ENCODE measurements at places on chromosomes 2 and 18.

GRCh38 chr2:200417366-200417765, 92.5 kb downstream of the KCTD18 start:
- DNase-seq = no peak

GRCh38 chr2:43222475-43223309, 3.7 kb downstream of the ZFP36L2 start:
- no peak for DNase-seq

- no peak for DNase-seq
Measured at GRCh38 chr2:201886504-201886903, 80.2 kb downstream of the CDK15 start.

- no peak for DNase-seq
Measured at GRCh38 chr2:235610696-235611257, 116.9 kb downstream of the AGAP1 start.

- no peak for DNase-seq
Measured at GRCh38 chr2:53104263-53104662, 663.3 kb upstream of the CHAC2 start.

GRCh38 chr2:15094161-15094560, 461.6 kb downstream of the LRATD1 start:
- DNase-seq = no peak

DNA sequence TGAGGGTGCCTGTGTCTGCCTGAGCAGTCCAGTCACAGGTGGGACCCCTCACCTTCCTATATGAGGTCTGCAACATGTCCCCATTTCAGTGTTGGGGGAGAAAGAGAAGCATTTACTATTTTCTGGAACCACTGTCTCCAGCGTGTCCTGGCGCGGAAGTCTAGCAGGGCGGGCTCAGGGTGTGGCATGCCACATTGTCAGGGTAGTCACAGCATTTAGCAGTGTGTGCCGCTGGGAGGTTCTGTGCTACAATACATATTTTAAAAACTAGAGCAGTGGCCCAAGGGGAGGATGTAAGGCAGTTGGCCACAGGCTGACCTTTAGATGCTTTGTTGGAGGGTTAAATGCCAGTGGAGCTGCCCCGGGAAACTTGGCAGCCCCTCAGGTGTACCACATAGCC, 12.5 kb downstream of the UBE2F start:
- DNase-seq = no peak

DNA sequence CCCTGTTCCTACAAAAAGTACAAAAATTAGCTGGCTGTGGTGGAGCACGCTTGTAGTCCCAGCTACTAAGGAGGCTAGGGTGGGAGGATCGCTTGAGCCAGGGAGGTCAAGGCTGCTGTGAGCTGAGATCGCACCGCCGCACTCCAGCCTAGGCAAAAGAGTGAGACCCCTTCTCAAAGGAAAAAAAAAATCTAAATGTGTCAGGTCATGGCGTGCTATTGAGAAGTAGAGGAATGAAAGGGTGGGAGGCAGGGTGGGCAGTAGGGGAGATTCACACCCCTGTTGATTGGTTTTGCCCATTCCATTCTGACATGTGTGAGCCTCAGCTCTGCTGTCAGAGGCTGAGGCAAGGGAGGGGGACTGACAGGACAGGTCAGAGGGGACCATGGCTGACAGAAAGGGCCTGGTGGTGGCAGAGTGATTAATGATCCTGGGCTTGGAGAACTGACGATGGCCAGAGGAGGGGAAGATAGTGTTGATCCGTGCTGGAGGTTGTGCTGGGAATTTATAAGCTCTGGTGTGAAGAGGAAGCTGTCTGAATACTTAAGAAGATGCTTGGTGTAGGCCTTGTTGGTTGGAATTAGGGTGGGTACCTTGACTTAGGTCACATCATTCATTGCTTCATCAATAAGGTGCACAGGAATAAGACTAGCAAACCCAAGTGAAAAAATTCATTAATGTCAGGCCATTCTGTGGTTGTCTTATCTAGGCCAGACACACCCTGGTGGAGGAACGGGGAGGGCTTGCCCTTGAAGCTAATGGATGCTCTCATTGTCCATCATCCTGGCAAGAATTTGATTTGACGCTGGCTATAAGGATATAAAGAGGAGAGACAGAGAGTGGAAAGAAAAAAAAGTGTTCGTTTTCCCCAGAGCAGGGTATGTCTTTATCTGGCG, 19.1 kb upstream of the SMARCAL1 start:
- no peak for DNase-seq

DNA sequence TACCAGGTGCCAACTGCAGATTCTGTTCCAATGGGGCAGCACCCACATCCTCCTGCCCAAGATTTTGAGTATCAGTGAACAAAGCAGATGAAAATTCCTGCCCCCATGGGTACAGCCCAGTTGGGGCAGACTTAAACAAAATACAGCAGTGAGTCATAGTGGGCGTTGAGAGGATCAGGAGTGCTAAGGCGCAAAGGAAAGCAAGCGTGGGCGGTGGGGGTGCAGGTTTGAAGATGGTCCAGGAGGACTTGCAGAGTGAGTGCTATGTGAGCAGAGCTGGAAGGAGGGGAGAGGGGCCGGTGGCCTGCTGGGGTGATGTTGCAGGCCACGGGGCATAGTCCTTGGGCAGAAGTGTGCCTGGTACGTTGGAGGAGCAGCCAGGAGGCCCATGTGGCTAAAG, 24.7 kb downstream of the STEAP3 start:
- DNase-seq = no peak

DNA sequence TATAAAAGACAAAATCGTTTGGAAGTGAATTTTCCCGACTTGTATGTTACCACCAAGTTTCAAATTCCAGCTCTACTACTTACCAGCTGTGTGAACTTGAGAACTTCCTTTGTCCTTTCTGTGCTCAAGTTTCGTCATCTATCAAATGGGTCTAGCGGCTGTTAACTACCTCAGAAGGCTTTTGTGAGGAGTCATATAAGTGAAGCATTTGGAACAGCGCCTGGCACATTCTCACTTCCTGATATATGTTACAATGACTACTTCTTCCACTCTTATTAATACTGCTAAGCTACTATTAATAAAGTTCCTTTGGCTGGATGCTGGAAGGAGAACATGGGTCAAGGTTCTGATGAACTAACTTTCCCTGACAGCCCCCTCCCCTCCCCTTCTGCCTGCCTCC, 104.5 kb downstream of the MEIS1 start:
- no peak for DNase-seq

- no peak for DNase-seq
Measured at GRCh38 chr2:98857001-98857400, 79.0 kb downstream of the CRACDL start.

DNA sequence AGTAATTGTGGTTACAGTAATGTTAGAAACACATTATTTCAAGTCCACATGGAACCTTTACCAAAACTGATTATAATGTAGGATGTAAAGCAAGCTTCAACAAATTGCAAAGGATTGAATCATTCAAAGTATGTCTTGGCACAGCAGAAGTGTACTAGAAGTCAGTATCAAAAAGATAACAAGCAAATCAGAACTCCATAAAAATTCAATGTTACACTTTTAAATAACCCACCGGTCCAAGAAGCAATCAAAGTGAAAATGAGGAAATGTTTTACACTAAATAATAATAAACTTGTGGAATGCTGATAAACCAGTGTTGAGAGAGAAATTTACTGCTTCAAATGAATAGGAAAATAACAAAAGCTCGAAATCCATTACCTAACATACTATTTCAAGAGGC, 47.7 kb downstream of the TTC21B start:
- DNase-seq = no peak

DNA sequence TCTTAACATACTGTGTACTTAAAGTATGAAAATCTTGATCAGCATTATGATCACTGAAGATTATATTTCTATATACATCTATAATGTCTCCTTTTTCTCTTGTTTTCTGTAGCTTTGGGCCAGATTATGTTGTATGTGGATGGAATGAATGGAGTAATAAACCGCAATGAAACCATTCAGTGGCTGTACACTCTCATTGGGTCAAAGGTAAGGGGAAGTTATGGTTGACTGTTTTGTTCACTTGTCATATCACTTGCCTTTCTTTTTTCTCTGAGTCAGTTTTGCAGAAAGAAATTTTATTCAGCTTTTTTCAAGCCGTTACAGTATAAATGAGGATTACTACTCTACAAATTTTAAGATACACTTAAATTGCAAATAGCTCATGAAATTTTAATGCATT, 252.5 kb downstream of the TPGS2 start:
- no peak for DNase-seq

GRCh38 chr2:240060977-240061591, 7.8 kb upstream of the OR6B3 start:
- DNase-seq = no peak

DNA sequence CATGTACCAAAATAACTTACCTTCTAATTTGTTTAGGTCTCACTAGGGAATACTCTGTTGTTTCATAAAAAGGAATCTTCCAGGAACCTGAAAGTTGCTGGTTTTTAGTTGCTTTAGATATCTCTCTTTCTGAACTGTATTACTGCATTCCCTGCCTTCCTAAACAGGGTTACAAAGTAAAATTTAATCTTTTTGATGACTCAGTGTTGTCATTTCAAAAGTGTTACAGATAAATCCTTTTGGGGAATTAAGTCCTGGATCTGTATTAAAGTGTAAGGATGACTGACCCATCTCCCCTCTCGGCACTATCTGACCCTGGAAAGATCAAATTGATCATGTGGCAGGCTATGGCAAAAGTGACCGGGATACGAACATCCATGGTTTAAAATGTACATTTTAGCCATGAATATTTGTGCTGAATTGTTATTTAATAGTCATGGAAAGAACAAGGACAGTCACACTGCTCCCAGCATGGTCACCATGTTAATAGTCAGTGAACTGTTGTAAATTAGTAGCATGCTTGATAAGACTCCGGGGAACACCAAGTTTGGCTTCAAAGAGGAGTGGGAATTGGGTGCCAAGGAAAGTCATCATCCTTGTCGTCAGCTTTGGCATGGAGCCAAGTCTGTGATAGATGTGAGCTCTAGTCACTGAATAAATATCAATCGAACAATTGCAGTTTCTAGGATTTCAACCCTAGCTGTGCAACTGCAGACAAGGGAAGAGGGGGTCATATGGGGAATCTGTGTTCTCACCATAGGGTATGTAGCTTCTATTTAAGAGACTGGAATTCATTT, 4.2 kb downstream of the PLEKHA3 start:
- no peak for DNase-seq

DNA sequence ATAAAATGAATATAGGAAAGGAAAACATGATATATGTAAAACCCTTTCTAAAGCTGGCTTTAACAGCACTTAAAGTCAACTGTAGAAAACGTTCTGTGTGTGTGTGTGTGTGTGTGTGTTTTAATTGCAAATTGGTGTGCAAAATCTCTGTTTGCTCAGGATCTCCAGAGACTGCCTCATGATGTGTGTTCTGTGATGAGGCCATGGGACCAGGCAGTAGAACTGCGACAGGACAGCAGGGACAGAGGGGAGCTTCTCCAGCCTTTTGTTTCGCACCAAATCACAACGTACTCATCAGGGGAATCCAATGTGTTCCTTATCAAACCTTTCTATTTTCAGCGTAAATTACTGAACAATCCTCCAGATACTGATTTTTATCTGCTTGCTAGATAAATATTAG, 66.7 kb downstream of the NXPH2 start:
- DNase-seq = no peak

GRCh38 chr18:21604671-21605070, 4.2 kb upstream of the ESCO1 start:
- no peak for DNase-seq

DNA sequence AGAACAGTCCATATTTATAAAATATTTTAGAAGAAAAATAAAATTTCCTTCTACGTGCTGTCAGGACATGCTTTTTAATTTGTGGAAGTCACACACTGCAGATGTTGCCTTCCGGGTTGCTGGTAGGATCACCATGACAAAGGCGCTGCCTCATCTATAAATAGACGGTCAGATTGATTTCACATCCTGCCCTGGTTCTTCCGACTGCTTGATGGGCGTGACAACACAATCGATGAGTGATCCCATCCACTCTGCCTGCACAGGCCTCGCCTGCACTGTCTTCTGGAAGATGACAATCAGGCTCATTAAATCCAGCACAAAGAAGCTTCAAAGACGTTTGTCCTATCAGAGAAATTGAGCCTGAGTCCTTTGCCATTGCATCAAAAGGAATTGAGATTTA, 318.9 kb upstream of the TRIB2 start:
- no peak for DNase-seq
